ENCODE measurements at places on chromosomes 1 and 21.

GRCh38 chr1:93446837-93447451 is 974 bp upstream of the FNBP1L start:
- DNase-seq = no peak

DNA sequence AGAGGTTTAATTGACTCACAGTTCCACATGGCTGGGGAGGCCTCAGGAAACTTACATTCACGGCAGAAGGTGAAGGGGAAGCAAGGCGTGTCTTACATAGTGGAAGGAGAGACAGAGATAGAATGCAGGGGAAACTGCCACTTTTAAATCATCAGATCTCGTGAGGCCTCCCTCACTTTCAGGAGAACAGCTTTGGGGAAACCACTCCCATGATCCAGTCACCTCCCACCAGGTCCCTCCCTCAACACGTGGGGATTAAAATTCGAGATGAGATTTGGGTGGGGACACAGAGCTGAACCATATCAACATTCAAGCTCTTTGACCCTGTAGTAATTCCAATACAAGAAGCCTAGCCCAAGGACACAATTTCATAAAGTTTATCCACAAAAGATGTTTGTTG is 13.7 kb downstream of the PIGP start:
- DNase-seq = no peak

DNA sequence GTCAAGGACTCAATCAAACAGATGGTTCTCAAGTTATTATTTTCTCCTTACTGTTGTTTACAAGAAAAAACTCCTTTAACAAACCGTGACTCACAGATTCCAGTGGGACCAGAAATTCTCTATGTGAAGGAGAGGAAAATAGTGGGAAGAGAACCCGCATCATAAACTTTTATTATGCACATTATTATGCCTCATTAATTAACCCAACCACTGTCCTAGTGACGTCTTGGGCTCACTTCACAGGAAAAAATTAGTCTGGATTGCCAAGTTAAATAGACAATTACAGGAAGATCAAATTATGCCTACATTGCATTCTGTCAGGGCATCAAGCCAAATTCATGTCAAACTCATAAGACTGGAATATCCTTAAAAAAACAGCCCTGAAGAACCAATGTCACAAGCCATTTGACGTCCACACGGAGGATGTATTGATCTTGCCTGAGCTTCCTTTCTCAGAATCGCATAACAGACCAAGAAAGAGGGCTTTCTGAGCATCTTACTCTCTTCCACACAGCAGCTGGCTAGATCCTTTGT is 347.8 kb downstream of the DUSP10 start:
- no peak for DNase-seq

DNA sequence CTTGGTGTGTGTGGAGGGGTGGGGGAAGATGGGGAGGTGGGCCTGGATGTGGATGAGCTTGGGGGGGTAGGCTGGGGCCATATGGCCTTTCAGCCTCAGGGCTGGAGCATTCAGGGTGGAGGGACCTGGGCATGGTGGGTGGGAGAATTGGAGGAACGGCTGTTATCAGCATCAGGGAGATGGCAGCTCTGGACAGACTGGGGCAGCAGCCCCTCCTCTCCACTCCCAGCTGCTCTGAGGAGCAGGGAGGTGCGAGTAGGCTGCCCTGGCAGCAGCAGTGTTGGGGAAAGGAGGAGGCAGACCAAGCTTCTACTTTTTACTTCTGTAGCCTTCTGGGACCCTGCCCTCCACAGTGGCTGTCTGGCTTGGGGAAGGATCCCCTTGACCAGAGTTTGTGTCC is 10.2 kb downstream of the PPFIA4 start:
- no peak for DNase-seq

GRCh38 chr1:41006942-41007865 is 14.3 kb downstream of the SLFNL1 start:
- no peak for DNase-seq

DNA sequence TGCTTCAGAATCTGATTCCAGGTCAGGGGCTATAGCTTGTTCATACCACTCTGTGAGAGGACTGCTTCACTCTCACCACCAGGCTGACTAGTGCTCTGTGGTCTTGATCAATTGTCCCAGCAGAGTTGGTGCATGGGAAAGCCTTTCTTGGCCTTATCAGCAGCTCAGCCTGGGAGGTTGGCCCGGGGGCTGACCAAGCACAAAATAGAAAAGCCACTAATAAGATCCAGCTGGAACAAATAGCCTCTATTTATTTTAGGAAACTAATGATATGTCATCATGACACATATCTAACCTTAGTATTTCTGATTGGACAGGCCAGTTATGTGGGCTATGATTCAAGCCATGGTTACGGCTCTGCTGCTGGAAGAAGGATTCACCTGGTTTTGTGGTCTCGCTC is 134.2 kb downstream of the GDAP2 start:
- DNase-seq = no peak

DNA sequence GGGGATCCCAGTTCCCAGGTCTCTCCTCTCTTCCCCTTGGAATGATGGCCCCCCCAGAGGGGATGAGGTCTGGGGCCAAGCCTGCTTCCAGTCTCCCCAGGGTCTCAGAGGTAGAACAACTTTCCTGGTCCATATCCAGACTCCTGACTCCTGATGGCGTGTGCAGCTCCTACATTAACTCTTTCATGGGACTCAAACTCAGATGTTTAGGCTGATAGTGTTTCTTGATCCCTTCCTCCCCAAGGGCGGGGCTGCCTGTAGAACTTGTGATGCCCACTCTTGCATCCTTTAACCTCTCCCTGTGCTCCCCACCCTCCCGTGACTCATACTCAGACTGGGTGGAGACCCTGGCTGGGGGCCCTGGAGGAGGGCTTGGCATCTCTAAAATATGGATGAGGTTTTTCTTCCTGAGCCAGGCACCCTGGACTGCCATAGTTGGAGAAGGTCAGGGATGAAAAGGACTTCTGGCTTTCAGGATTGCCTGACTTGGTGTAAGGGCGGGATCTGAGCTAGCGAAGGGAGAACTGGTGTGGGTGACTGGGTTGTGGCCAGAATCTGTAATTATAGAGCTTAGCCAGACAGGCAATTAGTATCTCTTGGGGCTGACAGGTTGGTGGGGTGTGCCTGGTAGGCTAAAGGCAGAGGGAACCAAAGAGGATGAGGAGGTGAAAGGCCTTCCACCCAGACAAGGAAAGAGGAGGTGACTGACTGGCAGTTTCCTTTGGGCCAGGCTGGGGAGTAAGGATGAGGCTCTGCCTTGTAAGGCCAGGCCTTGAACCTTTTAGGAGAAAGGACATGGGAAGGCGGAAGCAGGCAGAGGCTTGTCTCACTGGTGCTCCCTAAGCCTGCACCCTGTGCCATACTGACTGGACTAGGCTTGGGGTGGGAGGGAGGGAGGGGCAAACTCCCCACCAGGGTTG is 1.5 kb downstream of the ATP8B2 start:
- no peak for DNase-seq

- DNase-seq = no peak
Measured at GRCh38 chr1:81174052-81174451, 626.7 kb upstream of the ADGRL2 start.

DNA sequence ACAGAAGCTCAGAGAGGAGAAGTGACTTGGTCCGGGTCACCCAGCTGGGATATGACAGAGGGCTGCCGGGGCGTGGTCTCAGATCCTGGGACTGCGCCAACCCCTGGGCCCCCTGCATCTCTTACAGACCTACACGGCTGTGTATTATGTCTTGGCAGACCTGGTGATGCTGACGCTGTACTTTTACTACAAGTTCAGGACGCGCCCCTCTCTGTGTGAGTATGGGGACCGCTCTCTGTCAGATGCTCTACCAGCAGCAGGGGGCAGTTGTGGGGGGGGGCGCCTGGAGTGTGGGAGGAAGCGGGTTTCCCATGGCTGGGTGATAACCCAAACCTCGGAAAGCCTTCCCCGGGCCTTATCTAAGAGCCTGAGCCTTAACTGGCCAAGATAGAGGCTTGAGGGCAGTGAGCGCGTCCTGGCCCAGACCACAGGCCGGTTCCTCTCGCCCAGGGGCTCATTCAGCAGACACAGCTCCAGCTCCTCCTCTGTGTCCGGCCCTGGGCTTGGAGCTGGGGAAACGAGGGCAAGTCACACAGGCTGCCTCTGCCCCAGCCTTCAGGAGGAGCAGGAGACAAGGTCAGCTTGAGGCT is 13.3 kb downstream of the SLC66A1 start:
- no peak for DNase-seq

DNA sequence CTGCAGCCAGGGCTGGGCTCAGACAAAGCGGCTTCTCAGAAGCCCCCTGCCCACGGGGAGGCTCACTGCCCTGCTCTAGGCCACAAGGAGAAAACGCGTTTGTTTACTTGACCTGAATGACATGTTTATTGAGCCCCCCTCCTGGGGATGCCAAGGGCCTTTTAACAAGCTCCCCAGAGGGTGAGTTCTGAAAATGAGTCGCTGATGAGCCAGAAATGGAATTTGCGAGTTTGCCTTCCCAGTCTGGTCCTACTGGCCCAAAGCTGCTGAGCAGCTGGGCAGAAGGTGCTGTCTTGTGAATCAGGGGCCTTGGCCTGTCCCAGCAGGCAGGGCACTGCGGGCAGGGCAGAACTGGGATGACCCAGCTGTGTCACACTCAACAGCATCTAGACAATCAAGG is 120.6 kb downstream of the SYF2 start:
- DNase-seq = no peak

- no peak for DNase-seq
Measured at GRCh38 chr1:22705586-22705985, 5.1 kb upstream of the EPHB2 start.

DNA sequence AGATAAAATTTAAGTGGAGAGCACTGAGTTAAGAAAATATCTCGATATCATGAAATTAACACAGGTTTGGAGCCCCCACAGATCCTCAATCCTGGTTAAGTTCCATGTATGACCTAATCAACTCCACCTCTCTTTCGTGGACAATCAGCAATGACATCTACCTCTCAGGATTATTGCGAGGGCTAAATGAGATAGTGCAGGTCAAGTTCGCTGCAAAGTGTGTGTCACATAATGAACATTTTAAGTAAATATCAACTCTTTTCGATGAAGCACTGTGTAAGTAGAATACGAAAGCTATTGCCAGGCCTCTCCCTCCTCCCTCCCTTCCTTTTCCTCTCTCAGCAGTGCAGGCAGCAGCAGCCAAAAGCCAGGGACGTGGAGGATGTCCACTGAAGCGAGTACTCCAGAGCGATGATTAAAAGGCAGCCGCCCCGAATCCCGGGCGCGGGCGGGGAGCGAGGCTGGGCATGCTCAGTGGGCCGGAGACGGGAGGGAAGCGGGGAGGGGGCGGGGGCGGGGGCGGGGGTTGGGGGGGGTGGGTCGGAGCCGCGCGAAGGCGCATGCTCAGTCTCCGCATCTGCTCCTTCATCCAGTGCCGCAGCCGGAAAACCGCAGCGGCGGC is at the start of gene CAMSAP2:
TSS of gene CAMSAP2 (plus strand) at position 567 of the 622 bp plus-strand sequence. CDS start 935 bp downstream, outside the sequence.
- peak; percentile 52 for DNase-seq

- no peak for DNase-seq
Measured at GRCh38 chr1:112563341-112563740, 54.6 kb downstream of the WNT2B start.

- no peak for DNase-seq
Measured at GRCh38 chr1:121558514-121558913, 373.7 kb downstream of the SRGAP2C start.

DNA sequence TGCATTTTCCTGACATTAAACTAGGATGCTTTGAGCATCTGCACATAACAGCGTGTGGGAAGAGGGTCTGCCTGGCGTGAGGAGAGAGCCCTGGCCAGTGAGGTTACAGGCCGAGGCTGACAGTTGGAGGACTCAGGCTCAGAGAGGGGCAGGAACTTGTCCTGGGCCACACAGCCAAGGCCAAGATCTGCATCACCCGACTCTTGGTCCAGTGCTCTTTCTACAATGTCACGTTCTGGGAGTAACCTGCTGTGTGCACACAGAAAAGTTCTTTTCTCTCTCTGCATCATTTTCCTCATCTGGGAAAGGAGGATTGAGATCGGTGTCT is 42.8 kb upstream of the RUNX3 start:
- no peak for DNase-seq

DNA sequence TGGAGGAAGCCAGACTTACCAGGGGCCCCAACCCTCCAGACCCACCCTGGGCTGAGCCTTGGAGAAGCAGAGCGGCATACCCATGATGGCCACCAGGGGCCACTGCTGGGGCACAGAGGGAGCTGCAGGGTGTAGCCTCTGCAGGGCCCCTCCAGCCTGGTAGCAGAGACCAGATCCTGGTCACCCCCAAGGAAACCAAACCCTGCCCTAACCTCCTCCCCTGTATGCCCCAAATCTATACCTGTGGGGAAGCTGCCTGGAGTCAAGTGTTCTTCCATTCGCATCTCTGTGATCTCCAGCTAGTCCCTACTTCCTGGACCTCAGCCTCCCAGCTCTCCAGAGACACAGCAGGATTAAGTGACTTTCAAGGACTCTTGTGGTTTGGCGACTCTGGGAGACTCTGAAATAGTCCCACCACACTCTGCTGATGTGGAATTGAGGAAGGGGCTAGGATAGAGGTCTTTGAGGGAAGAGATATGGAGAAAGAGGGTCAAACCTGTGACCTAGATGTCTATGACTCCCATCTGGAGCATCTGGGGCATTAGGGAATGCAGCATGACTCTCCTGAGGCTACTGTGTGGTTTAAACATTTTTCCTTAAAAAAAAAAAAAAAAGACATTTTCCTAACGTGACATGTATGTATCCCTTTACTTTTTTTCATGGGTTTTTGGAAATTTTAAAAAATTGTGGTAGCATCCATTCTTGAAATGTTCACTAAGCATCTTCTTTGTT is 119.2 kb upstream of the IPO9 start:
- no peak for DNase-seq

DNA sequence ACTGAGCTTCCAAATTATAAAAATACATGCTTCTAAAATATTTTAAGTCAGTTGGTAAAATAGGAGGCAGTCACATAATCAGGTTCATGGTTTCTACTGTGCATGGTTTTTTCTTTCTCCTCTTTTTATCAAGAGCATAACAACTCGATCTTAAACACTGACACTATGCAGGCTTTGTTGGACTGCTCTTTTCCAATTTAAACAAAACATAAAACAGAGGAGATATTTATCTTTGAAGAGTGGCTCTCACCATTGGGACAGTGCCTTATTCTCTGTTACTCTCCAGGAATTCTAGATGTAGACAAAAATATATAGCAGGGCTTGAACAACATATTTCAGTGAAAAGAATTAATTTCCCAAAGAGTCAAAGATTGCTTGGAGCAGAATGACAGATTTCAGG is 883.5 kb upstream of the ADGRL2 start:
- no peak for DNase-seq

- DNase-seq = no peak
Measured at GRCh38 chr21:44049182-44049581, 37.1 kb downstream of the TRAPPC10 start.

DNA sequence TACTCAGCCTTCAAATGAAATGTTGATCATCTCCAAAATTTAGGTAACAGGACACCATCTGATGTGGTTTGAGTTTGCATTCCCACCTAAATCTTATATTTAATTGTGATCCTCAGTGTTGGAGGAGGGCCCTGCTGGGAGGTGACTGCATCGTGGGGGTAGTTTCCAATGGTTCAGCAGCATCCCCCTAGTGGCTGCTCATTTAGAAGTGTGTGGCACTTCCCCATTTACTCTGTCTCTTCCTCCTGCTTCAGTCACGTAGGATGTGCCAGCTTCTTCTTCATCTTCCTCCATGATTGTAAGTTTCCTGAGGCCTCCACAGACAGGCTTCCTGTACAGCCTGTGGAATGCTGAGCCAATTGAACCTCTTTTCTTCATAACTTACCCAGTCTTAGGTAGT is 731.2 kb downstream of the USP25 start:
- DNase-seq = no peak

All from stimulated activated CD8-positive, alpha-beta memory T cell treated with anti-CD3 and anti-CD28 coated beads, Interleukin-4, amount 100 ng/mL, for 4 hours (primary cell).